T-helper 2 cell treated with Interferon-gamma antibody and Interleukin-4, amounts not matched to agents 5 μg/mL and 100 μg/mL, for 36 hours (primary cell): ENCODE measurements at places on chromosomes 2 and 18.

- no peak for DNase-seq
These were observed 50.5 kb downstream of the MAP4K4 start for GRCh38 chr2:101748000-101748399.

DNA sequence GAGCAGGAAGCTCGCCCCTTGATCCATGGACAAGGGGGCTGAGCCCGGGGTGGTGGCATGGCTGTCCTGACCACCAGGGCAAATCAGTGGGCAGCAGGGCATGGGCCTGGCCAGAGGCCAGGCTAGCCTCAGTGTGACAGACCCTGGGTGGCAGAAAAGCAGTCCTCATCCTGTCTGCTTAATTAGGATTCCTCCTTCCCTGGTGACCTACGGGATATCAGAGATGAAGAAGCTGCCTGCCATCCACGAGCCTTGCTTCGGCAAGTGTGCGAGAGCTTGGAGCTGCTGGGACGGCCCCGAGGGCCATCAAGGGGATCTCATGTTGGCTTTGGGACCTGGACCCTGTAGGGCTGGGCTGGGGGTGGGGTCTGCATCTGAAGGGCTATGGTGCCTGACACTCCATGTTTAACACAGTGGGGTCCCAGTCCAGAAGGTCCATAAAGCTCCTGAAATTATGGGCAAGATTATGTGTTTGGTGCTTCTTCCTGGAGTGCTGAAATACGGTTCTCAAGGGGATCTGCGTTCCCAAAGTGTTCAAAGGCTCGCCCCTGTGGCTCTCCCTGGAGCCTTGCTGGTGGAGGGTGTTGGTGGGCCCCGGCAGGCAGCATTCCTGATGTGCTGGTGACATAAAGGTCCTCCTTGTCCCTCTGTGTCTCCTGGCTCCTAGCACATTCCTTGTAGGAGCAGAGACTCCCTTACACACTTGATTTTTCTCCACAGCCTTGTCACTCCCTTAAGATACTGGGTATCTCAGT lies 52.6 kb downstream of the KCNIP3 start:
- DNase-seq = no peak

DNA sequence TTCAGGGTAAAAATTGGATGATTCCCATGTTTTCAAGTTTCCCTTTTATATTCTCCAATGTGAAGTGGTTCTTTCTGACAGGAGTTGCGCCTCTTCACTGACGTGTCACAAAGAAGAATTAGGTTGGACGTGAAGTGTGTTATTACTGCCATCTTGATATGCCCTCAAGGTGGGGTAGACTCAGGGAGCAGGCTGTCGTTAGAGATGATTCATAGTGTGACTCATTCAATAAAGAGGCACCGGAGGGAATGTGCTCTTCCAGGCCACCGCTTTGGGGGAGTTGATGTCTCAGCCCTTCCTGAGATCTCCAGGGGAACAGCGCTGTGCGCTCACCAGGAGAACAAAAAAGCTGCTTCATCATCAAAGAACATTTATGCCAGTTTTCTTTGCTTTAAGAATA lies 3.6 kb upstream of the DGKD start:
- DNase-seq = peak; percentile 30

DNA sequence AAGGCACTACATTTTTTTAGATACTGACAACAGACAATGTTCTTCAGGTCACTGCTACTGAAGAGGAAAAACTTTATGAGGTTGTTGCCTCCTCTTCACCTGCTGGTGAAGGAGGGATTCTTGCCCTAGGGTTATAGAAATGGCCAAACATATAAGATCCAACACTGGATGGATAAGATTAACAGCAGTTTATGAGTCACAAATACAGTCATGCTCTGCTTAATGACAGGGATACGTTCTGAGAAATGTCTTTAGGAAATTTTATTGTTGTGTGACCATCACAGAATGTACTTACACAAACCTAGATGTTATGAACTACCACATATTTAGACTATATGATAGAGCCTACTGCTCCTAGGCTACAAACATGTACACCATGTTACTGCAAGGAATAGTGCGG lies 57.4 kb upstream of the AMMECR1L start:
- DNase-seq = no peak

DNA sequence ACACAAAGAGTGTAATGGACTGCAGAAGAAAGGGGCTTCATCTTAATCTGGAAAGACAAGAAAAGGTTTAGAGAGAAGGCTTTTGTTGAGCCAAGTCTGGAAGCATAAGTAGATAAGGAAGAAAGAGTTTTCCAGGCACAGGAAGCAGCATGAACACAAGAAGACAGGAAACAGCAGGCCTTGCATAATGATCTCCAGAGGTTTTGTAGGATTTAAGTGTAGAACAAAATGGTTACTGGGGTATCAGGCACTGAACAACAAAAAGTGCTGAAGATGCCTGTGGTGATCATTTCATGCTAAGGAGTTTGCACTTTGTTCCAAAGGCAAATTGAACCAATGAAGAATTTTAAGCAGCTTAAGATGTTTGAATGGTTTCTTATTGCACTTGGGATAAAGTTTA lies 281.6 kb upstream of the TANK start:
- no peak for DNase-seq

- no peak for DNase-seq
These were observed 663.1 kb downstream of the ERBB4 start for GRCh38 chr2:211875488-211875887.
